GM12891 (cell line): ENCODE measurements at places on chromosomes 5 and 9.

DNA sequence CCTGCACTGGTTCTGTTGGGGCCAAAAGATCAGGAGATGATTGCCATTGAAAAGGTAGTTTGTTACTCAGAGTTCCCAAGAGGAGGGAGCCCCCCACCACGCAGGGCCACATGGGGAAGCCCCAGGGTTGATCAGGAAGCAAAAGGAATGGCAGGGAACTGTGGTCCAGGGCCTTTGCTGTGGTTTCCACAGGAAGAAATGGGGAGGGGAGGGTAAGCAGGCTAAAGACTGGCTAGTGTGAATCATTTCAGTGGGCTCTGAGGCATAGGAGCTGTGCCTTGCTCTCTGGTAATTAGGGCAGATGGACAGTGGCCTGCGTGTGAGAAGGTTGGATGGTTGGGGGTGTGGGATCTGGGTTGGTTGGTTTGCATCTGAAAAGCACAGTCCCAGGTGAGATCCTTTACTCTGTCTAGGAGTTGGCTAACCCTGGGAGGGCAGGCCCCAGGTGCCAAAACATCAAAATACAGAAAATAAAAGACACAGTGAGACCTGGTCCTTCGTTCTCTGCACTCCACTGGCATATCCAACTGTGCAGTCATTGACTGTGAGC, 66.1 kb downstream of the PTPDC1 start:
- DNase-seq, result no peak

DNA sequence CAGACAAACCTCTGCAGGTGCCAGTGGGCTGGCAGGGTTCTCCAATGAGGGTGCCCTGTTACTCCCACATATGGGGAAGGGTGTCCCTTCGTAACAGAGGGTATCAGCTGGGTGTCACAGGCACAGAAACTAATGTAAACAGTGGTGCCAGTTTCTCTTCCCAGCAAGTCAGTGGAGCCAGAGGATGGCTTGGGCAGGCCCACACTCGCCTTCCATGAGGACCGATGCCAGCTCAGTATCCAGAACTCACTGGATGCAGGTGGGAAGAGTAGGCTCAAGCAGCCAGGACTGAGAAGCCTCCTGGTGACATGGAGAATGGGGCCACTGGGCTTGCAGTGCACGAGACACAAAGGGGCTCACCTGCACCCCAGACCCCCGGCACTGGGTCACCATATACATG, 30.4 kb downstream of the FSTL4 start:
- no peak for DNase-seq

DNA sequence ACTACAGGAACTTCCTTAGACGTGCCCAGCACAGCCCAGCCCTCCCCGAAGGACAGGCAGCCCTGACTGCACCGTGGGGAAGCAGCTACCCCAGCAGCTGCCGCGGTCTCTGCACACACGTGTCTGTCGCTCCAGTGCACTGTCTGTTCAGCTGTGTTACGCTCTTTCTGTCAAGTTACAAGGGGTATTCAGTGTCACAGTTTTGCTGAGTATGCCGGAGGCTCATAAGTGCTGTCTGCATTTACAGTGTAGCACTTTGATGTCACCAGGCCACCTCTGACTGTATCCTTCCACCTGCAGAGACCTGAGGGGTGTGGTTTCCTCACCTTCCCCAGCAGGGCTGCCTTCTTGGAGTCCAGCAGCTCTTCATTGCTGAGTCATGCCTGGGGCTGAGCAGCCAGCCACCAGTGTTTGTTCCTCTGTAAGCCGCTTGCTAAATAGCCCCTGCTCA, 126.8 kb downstream of the EHMT1 start:
- DNase-seq, result peak; percentile 51

DNA sequence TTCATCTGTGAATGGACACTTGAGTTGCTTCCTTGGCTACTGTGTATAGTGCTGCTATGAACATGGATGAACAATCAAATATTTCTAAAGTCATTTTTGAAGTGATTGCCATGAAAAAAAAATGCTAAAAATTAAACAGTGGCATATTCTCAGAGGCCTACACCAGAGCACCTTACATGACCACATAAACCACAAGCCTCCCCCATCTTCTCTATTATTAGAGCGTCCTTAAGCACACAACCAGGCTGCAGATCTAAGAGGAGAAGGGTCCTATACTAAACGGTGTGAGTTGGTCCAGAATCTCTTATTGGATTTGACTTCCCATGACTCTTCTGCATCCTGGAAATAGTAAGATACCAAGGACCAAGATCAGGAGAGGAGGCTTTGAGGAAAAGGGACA, 34.3 kb downstream of the PCA3 start:
- peak; percentile 5 for DNase-seq

GRCh38 chr5:41874512-41875060, 4.4 kb upstream of the OXCT1 start:
- no peak for DNase-seq

GRCh38 chr5:170221327-170221741, 11.5 kb upstream of the C5orf58 start:
- no peak for DNase-seq

- no peak for DNase-seq
Observed at GRCh38 chr9:13993632-13994185, 320.2 kb downstream of the NFIB start.

- no peak for DNase-seq
Observed at GRCh38 chr5:80406980-80407734, 707 bp upstream of the ZFYVE16 start.

GRCh38 chr9:29657821-29658220, 2084.5 kb upstream of the C9orf72 start:
- DNase-seq, result no peak

DNA sequence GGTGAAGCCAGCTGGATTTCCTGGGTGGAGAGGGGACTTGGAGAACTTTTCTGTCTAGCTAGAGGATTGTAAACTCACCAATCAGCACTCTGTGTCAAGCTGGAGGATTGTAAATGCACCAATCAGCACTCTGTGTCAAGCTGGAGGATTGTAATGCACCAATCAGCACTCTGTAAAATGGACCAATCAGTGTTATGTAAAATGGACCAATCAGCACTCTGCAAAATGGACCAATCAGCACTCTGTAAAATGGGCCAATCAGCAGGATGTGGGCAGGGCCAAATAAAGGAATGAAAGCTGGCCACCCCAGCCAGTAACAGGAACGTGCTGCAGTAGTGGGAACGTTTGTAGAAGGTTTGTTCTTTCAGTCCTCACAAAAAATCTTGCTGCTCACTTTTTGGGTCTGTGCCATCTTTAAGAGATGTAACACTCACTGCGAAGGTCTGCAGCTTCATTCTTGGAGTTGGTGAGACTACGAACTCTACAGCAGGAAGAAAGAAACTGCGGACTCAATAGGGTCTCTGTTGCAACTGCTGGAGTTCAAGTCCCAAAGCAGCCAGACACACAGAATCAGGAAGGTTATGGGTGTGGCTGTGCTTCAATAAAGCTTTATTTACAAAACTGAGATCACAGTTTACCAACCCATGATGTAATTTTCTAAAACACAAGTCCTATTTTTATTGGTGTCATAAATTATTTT, 145.7 kb upstream of the ERCC6L2 start:
- DNase-seq, result no peak

DNA sequence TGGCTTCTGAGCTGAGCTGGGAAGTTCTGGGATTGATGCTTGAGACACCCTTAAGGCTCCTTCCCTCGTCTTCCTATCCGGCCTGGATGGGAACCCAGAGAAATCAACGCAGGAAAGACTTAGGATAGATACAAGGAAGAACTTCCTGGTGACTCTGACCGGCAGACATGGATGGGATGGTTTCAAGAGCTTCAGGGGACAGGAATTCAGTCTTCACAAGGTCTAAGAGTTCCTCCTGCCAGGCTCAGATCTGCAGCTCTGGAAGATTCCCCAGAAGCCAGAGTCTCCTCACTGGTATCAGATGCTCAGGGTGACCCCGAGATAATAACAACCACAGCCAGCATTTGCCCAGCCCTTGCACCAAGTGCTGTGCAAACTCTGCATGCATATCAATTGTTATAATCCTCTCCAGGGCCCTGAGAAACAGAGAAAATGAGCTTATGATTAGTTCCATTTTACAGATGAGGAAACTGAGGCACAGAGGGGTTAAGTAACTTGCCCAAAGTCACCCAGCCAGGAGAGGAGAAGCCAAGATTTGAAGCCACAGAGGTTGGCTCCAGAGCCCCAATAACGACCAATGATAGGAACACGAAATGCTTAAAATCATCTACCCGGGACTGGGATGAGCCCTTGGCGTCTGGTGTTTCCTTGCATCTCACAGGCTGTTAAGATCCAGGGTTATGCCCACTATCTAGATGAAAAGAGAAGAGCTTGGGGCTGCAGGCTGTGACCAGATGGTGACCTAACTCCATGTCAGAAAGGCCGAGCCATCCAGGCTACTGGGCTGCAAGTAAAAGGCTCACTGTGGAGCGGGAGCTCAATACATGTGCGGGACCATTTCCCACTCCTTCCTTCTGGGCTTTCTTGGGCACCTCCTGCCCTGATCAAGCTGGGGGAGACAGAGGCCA, 119.8 kb downstream of the C9orf50 start:
- DNase-seq, result no peak

DNA sequence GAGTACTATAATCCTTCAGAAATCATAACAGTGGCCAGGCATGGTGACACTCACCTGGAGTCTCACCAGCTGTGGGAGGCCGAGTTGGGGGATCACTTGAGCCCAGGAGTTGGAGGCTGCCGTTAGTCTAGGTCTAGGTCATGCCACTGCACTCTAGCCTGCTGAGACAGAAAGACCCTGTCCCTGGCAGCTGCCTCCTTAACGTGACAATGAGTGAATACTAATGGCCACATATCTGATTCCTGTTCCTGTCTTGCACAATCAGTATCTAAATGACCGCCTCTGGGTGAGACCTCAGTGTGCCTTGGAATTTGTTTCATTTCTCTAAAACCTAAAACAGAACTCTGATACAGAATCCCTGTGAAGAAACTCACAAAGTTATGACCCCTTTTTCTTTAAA, 131.0 kb upstream of the DAB2 start:
- DNase-seq, result no peak

DNA sequence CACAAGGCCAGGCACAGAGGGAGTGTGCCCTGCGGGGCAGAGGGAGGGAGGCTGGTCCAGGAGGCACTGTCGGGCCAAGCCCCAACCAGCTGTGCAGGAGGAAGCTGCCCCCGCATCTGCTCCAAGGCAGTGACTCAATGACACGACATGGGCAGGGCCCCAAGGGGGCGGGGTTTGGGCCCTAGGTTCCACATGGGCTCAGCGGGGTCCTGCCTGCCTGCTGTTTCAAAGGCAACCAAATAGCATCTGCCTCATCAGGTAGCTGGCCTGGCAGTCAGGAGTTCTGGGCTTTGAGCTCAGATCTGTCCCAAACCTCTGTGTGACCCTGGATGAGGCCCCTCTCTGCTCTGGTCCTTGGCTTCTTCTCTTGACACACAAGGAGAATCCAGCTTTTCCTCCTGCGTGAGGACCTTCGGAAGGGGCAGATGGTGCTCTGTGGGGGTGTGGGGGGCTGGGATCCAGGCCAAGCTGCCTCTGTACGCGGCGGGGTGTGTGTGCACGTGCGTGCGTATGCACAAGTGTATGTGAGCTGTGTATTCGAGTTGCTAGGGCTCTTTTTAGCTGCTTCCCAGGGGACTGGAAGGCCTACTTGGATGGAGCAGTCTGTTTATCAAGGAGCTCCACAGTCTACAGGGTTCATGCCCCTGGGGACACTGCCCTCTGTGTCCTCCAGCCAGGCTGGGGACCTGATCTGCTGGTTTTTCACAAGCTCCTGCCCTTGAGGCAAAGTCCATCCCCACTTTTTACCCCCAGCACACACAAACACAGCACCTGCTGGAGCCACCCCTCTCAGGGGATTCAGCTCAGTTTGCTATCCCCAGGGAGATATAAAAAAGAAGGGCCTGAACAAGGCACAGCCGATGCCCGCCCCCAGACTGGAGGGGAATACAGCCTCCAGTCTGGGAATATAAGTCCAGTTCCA, 138.9 kb downstream of the RGS3 start:
- peak; percentile 80 for DNase-seq

GRCh38 chr5:176894298-176894697, 4.8 kb downstream of the HK3 start:
- no peak for DNase-seq

DNA sequence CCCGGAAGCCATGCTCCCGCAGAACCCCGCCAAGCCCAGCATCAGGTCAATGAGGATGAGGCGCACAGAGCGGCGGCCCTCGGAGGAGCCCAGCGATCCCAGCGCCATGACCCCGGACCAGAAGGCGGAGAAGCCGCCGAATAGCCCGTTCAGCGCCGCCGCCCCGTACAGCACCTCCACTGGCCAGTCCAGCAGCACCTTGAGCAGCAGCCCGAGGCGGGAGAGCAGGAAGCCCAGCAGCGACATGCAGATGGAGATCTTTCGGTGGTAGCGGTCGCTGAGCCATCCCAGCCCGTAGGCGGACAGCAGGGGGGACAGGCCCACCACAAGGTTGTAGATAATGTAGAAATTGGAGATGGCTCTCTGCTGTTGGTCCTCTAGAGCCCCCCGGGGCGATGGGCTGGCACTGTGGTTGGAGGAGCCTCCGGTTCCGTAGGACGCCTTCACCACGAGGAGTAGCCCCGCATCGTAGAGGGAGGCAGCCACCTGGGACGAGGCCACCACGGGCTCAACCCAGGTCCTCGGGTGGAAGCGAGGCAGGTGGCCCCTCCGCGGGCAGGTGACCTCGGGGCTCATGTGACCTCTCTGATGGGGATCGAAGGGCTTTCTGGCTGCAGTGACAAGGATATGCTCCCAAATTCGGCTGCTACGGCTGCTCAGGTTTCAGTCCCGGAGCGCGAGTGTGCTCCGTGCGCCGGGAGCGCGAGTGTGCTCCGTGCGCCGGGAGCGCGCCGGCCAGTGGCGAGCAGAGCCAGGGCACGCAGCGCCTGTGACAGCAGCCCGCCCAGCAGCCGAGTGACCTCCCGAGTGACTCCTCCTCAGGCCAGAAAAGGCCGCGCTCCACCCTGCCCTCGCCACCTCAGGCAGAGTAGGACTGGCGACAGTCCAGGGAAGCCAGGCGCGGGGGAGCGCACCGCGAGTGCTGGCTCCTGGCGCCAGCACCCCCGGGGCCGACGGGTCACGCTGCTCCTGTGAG, at the start of gene SLC46A2:
SLC46A2 (minus strand) TSS at position 771 of the 976 bp plus-strand sequence; CDS start at position 576, 195 bp downstream.
- no peak for DNase-seq

DNA sequence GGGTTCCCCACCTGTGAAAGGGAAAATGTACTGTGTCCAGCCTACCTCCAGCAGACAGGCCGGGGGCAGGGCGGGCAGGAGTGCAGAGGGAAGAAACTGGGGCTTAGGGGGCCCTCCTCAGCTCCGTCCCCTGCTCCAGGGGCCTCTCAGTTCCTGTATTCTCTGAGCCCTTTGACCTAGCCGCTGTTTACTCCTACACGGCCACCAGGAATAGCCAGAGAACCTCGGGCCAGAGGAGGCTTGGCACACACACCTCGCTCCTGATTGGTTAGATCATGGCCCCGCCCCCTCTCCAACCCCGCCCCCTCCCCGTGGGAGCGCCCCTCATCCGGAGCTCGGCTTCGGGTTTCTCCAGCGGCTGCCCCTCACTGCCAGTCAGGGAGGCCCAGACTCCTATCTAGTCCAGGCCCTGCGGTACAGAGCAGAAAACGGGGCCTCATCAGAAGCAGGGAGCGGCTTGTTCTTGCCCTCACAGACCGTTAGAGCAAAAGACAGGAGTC, 2.2 kb downstream of the ST6GALNAC6 start:
- DNase-seq, result peak; percentile 65

DNA sequence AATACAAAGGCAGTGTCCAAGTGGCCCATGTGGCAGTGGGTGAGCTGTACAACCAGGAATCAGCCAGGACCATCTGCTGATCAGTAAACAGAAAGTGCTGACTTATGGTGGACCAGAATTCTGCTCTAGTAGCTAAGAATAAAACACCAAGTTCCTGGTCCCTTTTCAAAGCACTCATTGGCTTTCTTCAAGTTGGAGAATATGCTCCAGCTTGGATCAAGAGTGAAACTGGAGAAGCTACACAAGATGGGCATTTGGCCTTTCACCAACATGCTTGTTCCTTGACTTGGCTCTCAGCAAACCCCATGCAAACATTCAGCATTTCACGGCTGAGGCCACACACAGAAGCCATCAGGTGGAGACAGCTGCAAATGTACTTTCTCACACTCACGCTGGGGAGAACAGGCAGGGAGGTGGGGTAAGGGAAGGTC, 32.1 kb downstream of the MARCHF3 start:
- DNase-seq, result peak; percentile 29
